Motor neuron (in vitro differentiated cells): ENCODE measurements at places on chromosomes 5 and 9. TPM values are rescaled to one million over a fixed set of nuclear protein-coding genes. Genes with fewer than 3 reads are reported as not detected.

The IFNK gene
- total RNA-seq: 0.43 TPM in 1 of 2 replicates, not detected in the other

The SGCD gene
- 25.5 and 35.5 TPM in 2 replicates for total RNA-seq

The CDKN2B-AS1 gene
- 2.0 and 2.1 TPM in 2 replicates for total RNA-seq

- no peak for ATAC-seq
Measured at GRCh38 chr9:133709691-133710571, 28.2 kb downstream of the SARDH start.

DNA sequence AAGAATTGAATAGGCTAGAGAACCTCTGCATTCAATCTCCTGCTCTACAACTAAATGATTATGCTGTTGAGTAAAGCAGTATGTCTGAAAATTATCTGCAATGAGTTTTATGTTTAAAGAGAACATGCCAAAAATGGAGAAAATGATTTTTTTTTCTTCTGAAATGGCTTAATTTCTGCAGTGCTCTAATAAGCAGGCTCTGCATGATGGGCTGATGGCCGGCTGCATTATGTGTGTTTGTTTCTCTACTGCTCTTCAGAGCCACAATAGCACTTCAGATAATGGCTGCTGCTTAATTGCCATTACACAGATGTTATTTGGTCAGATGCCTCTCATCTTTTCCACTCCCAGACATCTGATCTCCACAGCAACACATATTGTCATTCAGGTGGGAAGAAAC lies 286.4 kb upstream of the DMAC1 start:
- ATAC-seq: no peak

DNA sequence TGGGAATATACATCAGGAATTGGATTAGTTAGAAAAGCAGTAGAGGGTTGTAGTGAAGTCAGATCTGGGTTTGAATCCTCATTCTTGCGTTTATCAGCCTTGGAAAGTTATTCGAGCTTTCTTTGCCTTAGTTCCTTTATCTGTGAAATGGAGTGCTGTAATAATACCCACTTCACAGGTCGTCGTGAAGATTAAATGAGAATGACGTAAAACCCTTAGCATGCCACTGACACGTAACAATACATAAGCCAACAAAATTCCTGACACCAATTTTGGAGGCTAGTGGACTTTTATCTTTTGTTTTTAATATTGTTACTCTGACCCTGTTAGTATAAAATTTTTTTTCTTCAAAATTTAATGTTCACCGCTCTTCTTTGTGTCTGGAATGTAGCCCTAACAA lies 3.4 kb downstream of the SKP2 start:
- no peak for ATAC-seq

The PKD2L2 gene
- 0.68 and 1.0 TPM in 2 replicates for total RNA-seq

DNA sequence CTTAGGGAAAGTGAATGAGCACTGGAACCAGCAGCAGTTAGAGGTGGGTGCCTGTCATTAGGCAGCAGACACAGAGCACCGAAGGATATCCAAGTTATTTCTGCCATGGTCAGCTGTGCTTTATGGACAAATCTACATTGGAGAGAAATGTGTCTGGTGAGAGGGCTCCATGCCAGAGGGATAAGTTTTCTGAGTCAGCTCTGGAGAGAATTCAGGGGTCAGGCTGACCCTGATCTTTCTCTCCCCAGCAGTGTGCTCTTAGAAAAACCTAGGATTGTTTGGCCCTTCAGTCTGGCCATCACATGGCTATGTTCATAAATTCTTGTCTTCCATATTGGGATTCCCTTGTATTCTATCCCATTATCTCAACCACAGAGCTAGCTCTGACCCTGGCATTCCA lies 8.9 kb upstream of the IL17B start:
- no peak for ATAC-seq

DNA sequence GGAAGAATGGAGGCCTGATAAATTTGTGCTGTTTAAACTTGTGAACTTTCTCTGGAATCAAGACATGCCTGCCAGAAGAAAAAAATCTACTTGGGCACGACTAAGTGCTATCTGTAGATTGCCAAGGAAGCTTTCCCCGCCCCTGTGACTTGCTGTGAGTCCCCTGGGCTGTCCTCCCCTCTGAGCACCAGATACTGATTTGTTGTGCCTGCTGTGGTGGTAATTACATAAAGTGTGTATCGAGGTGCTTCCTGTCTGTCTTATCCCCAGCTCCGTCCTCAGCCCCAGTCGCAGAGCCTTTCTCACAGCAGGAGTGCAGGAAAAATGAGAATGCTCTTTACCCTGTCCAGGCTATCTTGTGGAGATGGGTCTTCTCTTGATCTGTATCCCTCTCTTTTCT lies 53.9 kb downstream of the TRIO start:
- peak; percentile 22 for ATAC-seq

The GABRA6 gene
- 0.24 and 1.1 TPM in 2 replicates for total RNA-seq

The EMB gene
- 11.1 and 19.6 TPM in 2 replicates for total RNA-seq

- ATAC-seq: no peak
Measured at GRCh38 chr9:115941561-115942315, 211.9 kb upstream of the PAPPA start.

DNA sequence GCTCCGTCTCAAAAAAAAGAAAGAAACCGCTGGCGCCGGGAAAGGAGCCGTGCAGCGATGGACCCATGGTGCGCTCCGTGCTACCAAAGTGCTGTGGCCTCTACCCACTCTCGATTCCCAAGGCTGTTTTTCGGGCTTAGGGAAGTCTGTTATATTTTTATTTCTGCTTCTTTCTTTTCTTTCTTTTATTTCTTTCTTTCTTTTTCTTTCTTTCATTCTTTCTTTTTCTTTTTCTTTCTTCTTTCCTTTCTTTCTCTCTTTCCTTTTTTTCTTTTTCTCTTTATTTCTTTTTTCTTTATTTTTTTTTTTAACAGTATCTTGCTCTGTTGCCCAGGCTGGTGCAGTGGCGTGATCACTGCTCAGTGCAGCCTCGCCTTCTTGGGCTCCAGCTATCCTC lies 87.5 kb downstream of the ANXA2R start:
- ATAC-seq: no peak

The ENHO gene
- total RNA-seq: 25.4 and 27.0 TPM in 2 replicates

- ATAC-seq: peak; percentile 43
Measured at GRCh38 chr9:94919376-94920098, 193.0 kb downstream of the AOPEP start.

DNA sequence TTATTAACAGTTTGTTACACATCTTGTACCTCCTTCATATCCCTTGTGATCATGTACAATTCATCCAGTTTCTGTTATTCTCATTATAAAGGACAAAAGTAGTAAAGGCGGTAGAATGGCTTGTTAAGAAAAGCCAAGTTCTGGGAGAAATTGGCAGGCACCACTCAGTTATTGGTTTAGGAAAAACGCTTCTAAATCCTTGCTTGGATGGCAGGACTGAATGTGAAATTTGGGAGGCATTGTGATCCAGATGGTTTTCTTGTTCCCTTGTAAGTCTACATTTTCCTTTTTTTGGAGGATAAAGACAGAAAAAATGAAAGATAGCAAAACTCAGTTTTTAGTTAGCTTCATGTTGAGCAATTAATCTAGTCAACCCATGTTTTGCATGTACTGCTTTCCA lies 130.2 kb downstream of the MAT2B start:
- no peak for ATAC-seq

The SH2D3C gene
- total RNA-seq: 7.4 and 8.1 TPM in 2 replicates

The PANK3 gene
- 51.2 and 55.2 TPM in 2 replicates for total RNA-seq

The PPP3R2 gene
- 0.06 TPM in 1 of 2 replicates, not detected in the other for total RNA-seq

GRCh38 chr5:36441280-36441679 lies 139.6 kb upstream of the RANBP3L start:
- ATAC-seq: peak; percentile 39

The S1PR3 gene
- 0.54 and 0.75 TPM in 2 replicates for total RNA-seq

GRCh38 chr5:167207081-167207480 lies 1084.4 kb upstream of the WWC1 start:
- no peak for ATAC-seq

The STPG3 gene
- total RNA-seq: 0.48 TPM in 1 of 2 replicates, not detected in the other

GRCh38 chr9:137461663-137462395 lies 2.7 kb upstream of the NSMF start:
- no peak for ATAC-seq

- ATAC-seq: no peak
Measured at GRCh38 chr5:31119938-31120641, 73.4 kb upstream of the CDH6 start.

DNA sequence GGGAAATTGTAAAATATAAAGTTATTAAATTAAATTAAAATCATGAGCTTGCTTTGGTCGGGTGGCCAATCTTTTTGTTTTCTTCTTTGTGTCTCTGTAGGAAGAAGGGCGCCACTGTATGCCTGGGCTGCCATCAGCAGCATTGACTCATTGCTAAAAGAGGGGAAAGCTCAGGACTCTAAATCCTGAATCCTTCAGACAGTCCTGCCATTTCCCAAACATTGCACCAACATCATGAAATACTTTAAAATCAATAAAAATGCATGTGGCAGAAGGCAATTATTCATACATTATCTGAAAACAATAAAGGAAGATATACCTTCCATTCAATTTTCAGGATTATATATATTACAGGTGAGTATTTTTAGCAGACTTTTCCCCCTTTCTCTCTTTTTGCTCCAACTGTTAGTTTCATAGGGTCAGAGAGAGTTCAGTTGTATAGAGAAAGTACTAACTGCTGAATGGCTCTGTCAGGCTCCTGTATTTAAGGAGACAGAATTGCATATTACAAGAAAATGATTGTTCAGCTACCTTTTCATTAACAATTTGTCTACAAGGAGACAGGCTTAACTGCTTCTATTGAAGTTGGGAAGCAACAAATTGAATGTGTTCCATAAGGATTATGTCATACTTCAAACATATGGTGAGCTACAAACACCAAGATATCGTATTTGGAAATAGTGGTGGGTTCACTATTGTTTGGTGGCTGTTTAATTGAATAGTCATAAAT lies 95.7 kb downstream of the ATPSCKMT start:
- ATAC-seq: no peak

DNA sequence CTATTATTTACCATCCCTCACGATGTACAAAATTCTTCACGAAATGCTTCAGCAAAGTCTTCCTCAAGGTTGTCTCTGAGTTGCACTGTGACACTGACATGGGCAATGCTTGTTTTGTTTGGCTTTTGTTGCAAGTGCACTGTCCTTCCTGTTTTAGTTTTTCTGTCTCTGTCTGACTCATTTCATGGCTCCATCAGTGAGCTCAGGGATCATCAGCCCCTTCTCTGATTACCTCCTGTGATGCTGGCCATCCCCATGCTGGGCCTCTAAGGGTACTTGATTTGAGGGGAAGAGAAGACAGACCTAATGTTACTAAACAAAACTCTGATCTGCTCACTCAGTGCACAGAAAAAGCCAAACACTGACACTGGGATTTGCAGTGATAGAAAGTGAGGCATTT lies 37.6 kb upstream of the STX17 start:
- no peak for ATAC-seq

DNA sequence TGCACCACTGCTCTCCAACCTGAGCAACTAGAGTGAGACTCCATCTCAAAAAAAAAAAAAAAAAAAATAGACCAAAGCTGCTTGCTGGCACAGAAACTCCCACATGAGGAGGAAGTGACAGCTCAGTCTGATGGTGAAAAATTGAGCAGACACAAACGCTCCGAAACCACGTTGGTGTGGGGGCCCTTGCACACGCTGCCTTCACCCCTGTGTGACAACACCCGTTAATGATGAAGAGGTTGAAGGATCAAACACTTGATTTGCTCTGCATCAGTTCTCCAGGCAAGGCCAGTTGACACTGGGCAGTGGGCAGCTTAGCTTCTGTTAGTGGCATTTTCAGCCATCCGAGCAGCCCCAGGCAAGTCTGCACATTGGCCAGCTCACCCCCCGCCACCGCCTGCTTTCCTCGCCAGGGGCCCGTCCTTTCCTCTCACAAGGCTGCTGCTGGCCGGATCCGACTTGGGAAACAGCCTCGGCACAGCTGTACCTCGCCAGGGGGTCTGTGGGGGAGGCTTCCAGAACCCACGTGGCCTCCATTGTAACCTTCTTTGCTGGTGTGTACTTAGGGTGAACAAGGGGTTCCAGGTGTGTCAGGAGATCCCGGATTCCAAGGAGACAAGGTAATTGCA lies 79.8 kb downstream of the COL27A1 start:
- peak; percentile 38 for ATAC-seq

- ATAC-seq: no peak
Measured at GRCh38 chr5:119943148-119943547, 313.8 kb downstream of the FAM170A start.

GRCh38 chr9:129278391-129279237 lies 100.6 kb upstream of the IER5L start:
- ATAC-seq: no peak

- no peak for ATAC-seq
Measured at GRCh38 chr9:111622626-111623025, 8.5 kb upstream of the DNAJC25 start.

The MATR3 gene
- 348 and 386 TPM in 2 replicates for total RNA-seq
